ENCODE measurements at places on chromosomes 3 and 15.

DNA sequence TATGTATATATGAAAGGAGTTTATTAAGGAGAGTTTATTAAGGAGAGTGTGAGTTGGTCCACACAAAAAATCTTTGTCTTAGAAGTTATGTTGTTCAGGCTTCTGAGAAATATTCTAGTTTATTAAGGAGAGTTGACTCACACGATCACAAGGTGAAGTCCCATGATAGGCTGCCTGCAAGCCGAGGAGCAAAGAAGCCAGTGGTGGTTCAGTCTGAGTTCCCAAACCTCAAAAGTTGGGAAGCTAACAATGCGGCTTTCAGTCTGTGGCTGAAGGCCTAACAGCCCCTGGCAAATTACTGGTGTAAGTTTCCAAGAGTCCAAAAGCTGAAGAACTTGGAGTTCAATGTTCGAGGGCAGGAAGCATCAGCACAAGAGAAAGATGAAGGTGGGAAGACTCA is 42.4 kb upstream of the DAZL start:
- no peak for DNase-seq

DNA sequence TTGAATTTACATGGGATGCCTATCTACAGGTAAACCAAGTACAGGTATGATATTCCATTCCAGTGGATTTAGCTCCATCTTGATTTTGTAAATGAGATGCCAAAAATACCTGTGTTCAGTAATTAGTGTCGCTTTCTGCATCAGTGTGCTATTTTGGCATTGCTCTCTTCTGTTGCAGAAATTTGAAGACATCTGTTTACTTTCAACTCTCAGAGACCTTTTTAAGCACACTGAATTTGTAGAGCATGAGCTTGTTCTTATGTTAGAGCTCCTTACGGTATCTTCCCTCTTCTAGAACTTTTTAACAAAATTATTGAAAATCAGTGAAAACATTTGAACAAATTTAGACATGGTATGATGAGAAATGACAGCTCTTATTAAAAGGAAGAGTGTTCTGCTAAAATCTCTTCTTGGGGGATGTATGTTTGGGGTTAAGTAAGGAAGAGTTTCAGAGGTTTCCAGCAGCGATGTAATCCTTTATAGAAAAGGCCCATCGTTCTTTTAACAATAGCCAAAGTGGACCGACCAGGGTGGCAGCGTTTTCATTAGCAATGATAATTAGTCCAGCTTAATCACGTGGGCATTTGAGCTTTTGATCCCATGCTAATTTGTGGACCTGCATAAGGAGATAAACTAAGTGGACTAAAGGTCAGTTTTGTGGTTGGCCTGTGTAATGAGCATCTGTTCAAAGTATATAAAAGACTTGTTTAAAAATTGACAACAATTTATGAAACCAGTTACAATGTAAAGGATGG is 385.4 kb downstream of the PTPRG start:
- no peak for DNase-seq

DNA sequence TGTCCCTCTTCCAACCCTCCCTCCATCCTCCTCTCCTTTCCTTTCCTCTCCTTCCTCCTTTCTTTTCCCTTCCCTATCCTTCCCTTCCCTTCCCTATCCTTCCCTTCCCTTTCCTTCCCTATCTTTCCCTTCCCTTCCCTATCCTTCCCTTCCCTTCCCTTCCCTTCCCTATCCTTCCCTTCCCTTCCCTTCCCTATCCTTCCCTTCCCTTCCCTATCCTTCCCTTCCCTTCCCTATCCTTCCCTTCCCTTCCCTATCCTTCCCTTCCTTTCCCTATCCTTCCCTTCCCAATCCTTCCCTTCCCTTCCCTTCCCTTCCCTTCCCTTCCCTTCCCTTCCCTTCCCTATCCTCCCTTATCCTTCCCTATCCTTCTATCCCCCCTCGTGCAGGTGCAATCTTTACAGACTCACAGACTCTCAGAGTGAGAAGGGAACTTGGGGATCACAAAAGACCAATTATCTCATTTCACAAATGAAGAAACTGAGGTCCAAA is 31.5 kb downstream of the RASGRF1 start:
- no peak for DNase-seq

DNA sequence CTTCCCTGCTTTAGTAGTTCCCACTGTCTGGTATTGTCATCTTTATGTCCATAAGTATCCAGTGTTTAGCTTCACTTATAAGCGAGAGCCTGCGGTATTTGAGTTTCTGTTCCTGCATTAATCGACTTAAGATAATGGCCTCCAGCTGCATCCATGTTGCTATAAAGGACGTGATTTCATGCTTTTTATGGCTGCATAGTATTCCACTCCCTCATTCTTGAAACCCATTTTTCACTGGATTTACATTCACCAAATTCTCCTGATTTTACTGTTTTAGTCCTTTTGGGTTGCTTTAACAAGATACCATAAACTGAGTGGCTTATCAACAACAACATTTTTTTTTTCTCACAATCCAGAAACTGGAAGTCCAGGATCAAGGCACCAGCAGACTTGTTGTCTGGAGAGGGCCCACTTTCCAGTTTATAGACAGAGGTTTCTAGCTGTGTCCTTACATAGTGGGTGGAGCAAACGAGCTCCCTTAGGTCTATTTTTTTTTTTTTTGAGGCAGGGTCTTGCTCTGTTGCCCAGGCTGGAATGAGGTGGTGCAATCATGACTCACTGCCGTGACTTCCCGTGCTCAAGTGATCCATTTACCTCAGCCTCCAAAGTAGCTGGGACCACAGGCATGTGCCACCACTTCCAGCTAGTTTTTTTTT is 6.1 kb upstream of the TICRR start:
- no peak for DNase-seq

GRCh38 chr3:38368238-38368637 is 21.7 kb downstream of the XYLB start:
- no peak for DNase-seq

- no peak for DNase-seq
Observed at GRCh38 chr3:149134575-149134974, 5.1 kb downstream of the HPS3 start.

DNA sequence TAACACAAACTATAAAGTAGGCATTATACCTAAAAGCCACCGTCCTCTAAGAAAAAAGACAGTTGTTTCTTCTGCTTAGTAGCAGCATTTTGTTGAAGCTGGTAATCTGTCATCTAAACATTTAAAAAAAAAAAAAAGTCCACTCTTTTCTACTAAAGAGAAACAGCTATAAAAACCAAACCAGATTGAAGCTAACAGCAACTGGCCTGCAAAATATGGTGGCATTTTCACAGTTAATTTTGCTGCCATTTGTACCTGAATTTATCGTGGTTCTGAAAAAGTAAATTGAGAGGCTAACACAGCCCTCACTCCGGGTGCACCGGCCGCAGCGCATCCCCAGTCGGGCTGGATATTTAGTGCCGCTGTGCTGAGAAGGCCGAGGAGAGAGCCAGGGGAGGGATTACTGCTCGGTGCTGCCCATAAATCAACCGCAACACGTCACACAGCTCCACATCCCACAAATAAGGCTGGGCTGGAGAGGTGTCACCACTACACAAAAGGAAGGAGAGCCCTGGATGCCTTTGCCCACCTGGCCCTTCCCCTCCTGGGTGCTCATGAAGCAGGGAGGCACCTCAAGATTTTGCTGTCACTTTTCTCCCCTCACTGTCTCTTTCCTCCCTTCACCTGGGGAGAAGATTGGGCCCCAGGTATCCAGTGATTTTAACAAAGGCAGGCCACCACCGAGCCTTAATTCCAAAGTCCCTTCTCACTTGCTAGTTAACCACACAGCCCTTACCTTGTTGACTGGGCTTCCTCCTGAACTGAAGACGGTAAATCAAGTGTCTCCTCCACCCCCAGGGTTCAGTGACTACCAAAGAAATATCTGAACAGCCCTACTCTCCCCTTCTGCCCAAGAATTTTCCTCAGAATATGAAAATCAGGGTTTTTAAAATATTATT is 44.4 kb downstream of the MECOM start:
- DNase-seq: no peak

GRCh38 chr3:149013726-149014125 is 22.4 kb downstream of the GYG1 start:
- no peak for DNase-seq

DNA sequence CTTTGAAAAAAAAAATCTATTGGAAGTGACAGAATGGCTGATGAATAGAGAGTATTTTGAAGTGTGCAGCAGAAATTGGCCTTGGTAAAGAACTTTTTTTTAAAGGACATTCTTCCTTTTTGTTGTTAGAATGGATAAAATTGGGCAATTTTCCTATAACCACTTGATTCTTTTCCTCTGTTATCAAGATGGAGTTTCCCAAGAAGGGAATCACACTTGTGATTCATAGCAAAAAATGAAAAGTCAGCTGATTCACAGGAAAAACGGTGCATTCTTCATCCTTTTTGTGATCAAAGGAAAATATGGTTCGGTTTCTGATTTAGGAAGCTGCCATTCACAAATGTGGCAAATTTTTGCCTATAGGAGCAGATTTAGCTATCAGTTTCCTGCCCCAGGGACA is 486.8 kb downstream of the GBE1 start:
- DNase-seq: no peak

- no peak for DNase-seq
Observed at GRCh38 chr3:10547841-10548783, 42.7 kb upstream of the ATP2B2 start.

DNA sequence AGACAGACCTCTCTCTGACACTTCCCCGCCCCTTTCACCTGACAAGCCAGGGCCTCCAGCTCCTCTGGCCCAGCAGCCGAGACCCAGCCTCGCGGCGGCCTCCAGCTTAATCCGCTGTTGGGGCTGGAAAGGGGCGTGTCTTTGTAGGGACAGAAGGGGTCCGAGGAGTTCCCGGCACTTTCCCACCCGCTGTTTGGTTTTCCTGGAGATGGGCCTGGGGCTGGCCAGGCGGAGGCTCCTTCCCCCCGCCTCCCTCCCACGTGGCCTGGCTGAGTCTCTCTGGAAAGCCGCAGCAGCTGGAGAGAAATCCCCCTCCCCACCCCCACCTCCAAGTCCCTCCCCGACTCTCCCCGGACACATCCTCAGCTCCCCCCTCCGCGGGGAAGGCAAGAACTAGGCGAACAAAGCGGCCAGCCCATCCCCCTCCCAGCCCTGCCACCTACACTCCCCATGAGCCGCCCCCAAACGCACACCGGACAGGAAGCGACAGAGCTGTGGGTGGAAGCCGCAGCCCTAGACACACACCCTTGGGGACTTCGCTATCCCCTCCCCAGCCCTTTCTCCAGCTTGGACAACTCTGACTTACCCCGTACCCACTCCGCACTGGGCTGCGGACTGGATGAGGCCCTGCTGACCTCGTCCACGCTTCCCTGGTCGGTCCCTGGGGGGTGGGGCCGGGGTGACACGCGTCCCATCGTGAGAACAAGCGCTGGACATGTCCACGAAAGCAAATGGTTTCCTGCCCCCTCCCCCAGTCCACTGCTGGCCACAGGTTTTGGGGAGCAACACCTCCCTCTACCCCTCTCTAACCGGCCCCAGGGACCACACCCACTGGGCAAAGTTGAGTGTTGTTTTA is 1.2 kb downstream of the IGDCC4 start:
- DNase-seq: no peak

GRCh38 chr15:53115563-53115962 is 325.4 kb upstream of the ONECUT1 start:
- DNase-seq: no peak

DNA sequence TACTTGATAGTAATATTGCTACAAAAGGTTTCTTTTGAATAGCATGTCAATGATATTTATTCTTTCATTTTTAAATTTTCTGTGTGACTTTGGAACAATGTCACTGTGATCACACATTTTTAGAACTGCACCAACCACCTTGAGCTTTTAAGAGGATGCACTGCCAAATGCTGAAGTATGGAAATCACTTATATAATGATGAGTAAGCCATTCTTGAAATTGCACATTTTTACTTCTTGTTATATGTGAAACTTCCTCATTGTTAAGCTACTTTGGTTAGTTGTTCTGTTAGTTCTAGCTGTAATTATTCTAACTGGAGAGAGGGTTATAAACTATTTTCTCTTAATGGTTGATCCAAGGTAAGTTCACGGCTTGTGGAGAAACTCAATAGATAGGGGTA is 547.5 kb downstream of the ZIC1 start:
- DNase-seq: no peak

- DNase-seq: no peak
Observed at GRCh38 chr15:77312523-77312922, 107.4 kb downstream of the PEAK1 start.

- no peak for DNase-seq
Observed at GRCh38 chr3:4232798-4233197, 70.4 kb upstream of the SETMAR start.

GRCh38 chr3:97990624-97991292 is 18.5 kb upstream of the RIOX2 start:
- no peak for DNase-seq

GRCh38 chr15:49495993-49496753 is 73.1 kb downstream of the FGF7 start:
- no peak for DNase-seq

- no peak for DNase-seq
Observed at GRCh38 chr3:121895121-121895520, 920 bp downstream of the SLC15A2 start.

- no peak for DNase-seq
Observed at GRCh38 chr3:172675441-172676193, 35.2 kb downstream of the NCEH1 start.

GRCh38 chr15:25742041-25742730 is 120.9 kb downstream of the ATP10A start:
- DNase-seq: no peak

GRCh38 chr3:118380576-118380975 is 654.1 kb downstream of the IGSF11 start:
- DNase-seq: no peak

DNA sequence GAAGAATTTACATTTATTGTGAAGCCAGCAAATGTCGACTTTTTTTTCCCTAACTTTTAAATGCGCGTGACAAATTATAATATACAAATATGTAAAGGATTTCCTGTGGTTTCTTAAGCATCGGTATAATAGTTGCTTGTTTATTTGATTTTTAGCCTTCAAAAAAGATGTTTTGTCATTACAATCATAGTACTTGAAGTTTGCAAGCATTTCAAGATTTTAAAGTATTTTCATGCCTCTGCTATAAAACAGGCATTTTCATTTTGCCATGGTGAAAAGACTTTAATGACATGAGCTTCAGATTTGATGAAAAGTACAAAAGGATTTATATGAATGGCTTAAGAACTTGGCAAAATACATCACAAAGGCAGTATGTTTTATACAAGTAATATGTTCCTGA is 9.4 kb upstream of the P2RY12 start:
- DNase-seq: no peak

DNA sequence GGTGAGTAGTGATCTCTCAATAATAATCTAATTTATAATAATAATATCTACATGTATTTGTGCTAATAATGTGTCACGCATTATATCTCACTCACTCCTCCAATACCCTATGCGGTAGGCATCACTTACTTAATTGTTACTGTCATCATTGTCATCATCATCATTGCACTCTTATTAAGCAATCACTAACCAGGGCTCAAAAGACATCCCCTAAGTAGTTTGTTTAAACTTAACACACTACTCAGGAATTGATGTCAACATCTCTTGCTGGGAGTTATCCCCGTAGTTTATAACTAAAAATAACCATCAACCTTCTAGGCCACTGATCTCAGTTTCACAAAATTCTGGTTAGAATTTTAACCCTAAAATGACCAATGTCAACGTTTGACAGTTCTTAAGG is 56.8 kb upstream of the ICE2 start:
- DNase-seq: no peak

Data from stimulated activated CD4-positive, alpha-beta T cell treated with anti-CD3 and anti-CD28 coated beads, Interleukin-12 subunit alpha, Interleukin-12 subunit beta, amount 100 ng/mL, for 4 hours (primary cell).